BE2C (cell line): ENCODE measurements at places on chromosomes 2 and 18.

GRCh38 chr18:21799721-21800120, 59.1 kb downstream of the MIB1 start:
- DNase-seq: no peak

GRCh38 chr2:164014068-164014731, 278.4 kb upstream of the FIGN start:
- DNase-seq: no peak

GRCh38 chr2:214135966-214136365, 274.9 kb upstream of the VWC2L start:
- no peak for DNase-seq

GRCh38 chr2:179218848-179219594, 45.6 kb downstream of the SESTD1 start:
- DNase-seq: peak; percentile 27

- no peak for DNase-seq
Measured at GRCh38 chr18:63590373-63590772, 3.2 kb downstream of the SERPINB13 start.

- DNase-seq: no peak
Measured at GRCh38 chr2:33636001-33636400, 36.9 kb upstream of the FAM98A start.

DNA sequence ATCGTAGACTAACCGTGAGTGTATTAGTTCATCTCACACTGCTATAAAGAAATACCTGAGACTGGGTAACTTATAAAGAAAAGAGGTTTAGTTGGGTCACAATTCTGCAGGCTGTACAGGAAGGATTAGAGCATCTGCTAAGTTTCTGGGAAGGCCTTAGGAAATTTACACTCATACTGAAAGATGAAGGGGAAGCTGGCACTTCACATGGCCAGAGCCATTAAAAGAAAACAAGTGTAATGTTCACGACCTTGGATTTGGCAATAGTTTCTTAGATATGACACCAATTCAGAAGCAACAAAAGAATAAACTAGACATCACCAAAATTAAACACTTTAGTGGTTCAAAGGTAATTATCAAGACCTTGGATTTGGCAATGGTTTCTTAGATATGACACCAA, 23.8 kb downstream of the ABCB11 start:
- DNase-seq: no peak

DNA sequence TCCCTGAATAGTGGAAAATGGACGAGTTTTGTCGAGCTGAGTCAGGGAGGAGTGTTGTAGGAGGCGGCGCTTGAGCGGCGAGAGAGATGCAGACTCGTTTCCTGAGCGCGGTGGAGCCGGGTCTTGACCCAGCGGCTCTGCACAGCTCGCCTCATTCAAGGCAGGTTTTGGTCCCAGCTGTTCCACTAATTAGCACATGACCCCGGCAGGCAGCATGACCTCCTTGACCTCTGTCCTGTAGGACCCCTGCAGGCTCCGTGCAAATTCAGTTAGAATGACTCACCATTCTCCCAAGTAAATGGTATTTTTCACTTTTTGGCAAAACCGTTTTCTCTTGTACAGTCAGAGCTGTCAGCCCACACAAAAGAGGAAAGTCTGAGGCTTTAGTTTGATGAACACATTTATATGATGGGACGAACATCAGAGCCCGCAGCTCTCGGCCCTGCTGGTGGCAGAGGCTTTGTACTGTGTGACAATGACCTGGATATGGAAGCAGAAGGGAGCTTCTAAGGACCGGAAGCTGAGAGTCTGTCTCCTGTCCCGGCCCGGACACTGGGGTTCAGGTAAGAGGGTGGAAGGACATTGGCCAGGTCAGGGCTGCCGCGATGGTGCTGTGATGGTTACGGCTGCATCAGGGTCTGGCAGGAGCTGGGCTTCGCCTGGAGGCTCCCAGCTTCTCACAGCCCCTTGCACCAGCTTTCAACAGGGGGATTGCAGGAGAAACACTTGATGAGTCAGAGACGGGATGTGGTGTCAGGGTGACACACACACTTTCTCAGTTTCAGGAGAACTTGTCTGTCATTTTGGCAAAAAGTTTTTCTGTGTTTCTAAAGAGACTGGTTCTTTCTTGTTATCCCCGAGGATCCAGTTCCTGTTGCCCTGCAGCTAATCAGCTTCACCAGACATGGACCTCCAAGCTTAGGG, 29.9 kb upstream of the ALKAL2 start:
- DNase-seq: no peak

- DNase-seq: no peak
Measured at GRCh38 chr2:48870503-48870902, 115.0 kb upstream of the LHCGR start.

- no peak for DNase-seq
Measured at GRCh38 chr2:210267698-210268097, 42.5 kb upstream of the ACADL start.

DNA sequence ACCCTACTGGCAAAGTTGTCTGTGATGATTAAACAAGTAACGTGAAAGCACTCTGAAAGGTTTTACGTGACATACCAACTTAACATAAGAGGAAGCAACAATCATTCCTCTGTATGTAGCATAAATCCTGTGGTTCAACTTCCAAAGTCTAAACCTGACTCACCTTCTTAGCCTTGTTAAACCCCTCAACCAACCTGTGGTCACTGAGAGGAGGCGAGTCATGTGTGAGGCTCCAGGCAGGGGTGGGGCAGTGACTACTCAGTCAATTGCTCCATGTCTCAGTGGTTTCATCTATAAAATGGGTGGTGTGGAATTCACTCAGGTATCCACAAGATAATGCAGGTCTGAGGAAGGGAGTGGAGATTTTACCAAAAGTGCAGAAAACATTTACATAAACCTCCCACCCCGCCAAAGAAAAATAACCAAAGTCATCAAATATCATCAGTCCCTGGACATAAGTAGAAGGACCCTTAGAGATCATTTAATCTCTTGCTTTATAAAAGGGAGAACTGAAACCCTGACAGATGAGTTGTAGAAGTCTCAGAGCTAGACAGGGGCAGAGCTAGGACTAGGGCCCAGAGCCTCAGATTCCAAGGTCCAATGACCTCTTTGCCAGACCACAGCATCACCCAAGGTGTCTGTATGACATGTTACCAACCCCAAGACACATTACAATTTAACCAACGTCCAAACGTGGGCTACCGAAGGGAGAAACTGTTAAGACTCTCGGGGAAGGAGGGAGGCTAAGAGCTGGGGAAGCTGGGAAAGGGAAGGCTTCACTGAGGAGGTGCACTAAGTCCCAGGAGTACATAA, 3.7 kb upstream of the PCBP1 start:
- DNase-seq: no peak

- DNase-seq: no peak
Measured at GRCh38 chr2:25825238-25825637, 53.0 kb downstream of the ASXL2 start.

DNA sequence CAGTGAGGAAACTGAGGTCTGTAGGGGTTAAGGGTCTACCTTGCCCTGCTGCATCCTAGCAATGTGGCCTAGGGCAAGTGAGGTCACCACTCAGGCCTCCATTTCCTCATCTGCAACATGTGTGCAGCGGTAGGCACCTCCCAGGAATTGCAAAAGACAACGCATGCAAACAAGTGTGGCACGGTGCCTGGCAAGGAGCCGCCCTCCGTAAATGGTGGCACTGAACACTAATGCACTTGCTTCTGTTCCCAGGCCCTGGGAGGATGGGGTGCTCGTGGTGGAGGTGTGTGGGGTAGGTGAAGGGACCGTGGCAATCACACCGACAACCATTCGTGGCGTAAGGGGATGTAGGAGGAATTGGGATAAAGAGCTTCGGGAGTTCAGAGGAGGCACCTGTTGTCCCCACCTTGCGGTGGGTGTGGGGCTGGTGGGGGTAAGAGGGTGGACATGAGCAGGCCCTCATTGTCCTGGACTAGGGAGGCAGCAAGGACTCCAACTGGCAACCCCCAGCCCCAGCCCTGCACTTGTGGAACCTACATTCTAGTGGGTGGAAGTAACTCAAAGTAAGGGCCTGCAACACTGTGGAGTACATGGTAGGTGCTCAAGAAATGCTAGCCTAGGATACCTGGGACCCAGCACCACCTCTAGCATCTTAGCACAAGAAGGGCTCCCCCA, 26.0 kb downstream of the ATOH8 start:
- DNase-seq: no peak

- no peak for DNase-seq
Measured at GRCh38 chr2:102376052-102376591, 20.5 kb downstream of the IL18R1 start.

DNA sequence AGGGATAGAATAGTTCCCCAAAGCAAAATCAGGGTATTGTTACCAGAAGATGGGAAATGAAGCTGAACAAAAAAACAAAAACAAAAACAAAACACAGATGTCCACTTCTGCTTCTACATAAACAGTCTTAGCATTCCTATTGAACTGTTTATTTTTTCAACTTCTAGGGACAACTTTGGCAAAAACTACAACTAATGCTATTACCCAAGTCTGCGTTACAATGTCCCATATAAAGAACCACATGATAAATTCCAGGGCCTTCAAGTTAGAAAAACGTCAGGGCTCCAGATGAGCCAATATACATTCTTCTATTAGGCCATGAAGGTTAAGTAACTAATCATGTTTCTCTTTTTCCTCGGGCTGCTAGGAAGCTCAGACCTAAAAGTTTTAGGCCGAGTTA, 16.9 kb downstream of the PID1 start:
- DNase-seq: no peak

- DNase-seq: peak; percentile 23
Measured at GRCh38 chr18:60549338-60549960, 176.9 kb upstream of the MC4R start.

DNA sequence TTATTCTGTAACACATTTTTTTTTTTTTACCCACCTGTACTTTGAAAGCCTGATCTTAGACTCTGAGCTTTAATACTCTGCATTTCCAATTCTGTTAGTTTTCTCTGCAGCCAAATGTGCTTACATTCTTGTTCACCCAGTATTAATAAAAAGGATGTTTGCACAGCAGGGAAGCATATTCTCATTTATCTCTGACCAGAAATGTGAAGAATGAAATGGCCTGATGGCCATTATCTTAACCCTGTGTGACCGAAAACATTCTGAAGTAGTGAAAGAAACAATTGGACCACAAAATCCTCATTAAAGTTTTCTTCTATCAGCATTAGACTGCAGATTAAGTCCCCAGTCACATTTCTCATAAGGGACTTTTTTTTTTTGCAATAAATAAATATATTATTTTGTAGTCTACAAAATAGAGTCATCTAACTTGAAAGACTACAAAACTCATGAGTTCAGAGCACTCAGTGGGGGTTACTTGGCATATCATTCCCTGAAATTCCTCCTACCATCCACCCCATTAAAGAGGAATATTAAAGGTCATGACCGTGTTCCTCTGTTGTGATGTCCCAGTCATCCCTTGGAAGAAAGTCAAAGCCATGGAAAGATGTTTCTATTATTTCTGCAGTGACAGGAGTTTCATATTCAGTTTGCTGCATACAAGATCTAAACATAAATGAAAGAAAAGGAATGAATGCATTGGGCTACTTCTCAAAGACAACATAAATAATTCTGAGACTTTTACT, 364.4 kb downstream of the RND3 start:
- no peak for DNase-seq

GRCh38 chr2:39356922-39357639, 80.0 kb downstream of the MAP4K3 start:
- DNase-seq: no peak

GRCh38 chr2:78832481-78832880, 193.0 kb upstream of the REG3G start:
- DNase-seq: no peak

DNA sequence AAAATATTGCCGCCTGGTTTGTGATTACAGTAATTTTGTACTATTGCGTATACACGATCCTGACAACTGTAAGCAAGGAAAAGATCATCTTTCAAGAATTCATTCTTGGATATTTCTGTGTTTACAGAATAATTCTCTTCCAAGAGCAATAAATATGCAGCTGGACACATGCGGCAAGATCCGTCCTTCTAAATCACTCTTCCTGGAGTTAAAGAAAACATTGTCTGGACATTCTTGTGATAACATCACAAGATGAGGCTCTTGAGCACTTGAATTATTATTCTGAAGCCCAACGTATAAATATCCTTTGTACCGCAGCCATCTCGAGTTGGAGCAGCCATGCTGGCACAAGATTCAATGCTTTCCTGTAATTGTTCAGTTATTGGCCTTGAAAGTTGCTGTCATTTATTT, 9.9 kb downstream of the FHL2 start:
- no peak for DNase-seq

- DNase-seq: no peak
Measured at GRCh38 chr2:43157506-43158246, 68.7 kb downstream of the ZFP36L2 start.

DNA sequence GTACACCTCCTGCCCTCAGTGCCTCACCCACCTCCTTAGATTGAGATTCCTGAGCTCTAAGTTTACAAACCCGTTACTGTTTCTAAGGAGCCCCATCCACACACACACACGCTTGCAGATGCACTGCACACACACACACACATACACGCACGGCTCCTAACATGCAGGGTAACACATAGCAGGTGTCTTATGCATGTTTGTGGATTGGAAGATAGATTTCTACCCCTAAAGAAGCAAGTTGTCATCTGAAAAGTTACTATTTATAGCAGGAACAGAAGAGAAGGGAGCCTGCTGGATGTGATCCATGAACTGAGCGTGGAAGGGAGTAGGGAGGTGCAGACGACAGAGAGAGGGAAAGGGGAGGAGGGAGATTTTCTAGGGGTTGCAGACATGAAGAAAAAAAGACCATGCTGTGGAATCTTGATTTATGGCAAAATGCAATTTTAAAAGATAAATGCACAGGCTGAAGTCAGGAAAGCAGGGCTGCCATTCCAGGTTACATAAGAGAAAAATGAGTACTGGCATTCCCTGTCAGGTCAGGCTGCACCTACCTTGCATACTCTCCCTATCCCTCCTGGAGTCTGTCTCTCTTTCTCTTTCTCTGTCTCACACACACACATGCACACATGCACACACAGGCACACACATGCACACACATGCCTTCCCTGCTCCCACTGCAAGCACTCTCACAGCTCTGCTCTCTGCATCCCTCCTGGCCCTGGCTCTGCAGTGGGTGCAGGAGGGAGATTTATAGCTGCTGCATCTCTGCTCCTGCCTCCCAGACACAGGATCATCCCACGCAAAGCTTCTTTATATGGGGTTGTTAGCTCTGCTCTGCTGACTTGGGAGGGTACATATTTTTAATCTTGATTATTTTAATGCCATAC, 192.6 kb upstream of the MYT1L start:
- DNase-seq: peak; percentile 30

GRCh38 chr2:69083235-69083748, 70.3 kb downstream of the ANTXR1 start:
- no peak for DNase-seq
